Thyroid gland (tissue), 4 donors: ENCODE measurements at places on chromosomes 2 and 18. TPM values are rescaled to one million over a fixed set of nuclear protein-coding genes. Genes with fewer than 3 reads are reported as not detected.

DNA sequence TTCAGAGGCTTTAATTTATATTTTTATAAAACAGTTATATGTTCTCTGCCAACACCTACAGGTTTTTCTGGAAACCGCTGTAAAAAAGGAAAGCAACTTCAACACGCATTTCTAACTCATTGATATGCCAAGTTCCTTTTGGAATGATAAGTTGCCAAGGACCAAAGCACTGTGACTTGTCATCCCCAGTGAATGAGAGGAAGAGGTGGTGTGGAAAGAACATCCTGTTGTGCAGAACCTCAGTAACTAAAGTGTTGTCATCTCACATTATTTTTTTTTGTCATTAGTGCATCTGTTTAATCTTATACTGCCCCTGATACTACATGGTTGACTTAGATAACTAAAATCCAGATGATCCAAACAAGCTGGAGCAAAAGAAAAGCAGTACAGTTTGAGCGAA lies 96.0 kb upstream of the NEUROD1 start:
- H3K27ac ChIP-seq, result no peak overlapping the region
- DNase-seq, result no peak
- no peaks in the 10 kb centered on the region for H3K36me3 ChIP-seq
- peaks cover 10% of the 10 kb centered on the region for H3K4me1 ChIP-seq
- no peak overlapping the region for H3K4me3 ChIP-seq

DNA sequence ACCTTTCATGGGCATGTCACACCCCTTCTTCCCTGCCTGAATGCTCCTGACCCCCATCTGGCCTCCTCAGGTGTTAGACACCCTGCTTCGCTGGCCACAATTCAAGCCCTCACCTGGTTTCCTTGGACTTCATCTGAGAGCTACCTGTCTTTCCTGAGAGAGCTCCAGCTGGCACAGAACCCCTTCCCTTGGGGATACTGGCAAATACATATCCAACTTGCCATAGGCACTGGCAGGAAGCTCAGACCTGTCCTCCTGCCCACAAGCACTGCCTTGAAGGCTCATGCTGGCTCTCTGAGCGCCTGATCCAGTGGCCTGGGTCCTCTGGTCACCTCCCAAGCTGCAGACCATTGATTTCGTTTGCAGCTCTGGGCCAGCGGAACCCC lies 74.1 kb upstream of the MAP4K3 start:
- peaks cover 76% of the 10 kb centered on the region for H3K4me1 ChIP-seq
- peak; percentile 87 for DNase-seq
- H3K27ac ChIP-seq, result peak overlapping the region; percentile 80
- no peak overlapping the region for H3K4me3 ChIP-seq

DNA sequence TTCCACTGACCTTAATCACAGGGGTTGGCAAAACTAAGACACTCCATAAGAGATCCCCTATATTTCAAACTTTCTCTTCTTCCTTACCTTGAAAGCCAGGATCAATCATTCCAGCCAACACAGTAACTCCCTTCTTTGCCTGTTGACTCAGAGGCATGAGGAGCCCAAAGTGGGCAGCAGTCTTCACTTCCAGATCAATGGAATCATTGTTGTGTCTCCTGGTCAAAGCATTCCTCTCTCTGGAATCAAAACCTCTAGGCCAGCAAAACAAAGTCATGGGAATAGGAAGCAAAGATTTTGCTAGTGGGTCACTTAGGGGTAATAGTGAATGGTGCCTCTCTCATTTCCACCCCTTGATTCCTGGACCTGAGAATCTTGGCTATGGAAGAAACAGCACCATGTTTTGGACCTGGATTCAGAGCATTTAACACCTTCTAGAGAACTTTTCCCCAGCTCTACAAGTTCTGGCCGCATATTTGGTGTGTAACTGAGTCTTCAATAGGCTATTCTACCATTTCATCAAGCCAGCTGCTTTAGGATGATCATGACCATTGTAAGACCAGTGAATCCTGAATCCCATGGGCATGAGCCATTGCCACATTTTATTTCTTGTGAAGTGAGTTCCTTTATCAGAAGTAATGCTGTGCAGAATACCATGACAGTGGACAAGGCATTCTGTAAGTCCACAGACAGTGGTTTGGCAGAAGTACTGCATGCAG lies 65.7 kb upstream of the SERPINE2 start:
- no peaks in the 10 kb centered on the region for H3K4me1 ChIP-seq
- H3K36me3 ChIP-seq, result no peaks in the 10 kb centered on the region
- no peaks in the 10 kb centered on the region for H3K27me3 ChIP-seq
- no peak overlapping the region for H3K27ac ChIP-seq
- DNase-seq, result no peak

- no peak overlapping the region for H3K4me3 ChIP-seq
- no peak overlapping the region for H3K27ac ChIP-seq
- no peak for DNase-seq
- H3K27me3 ChIP-seq, result no peaks in the 10 kb centered on the region
- H3K4me1 ChIP-seq, result peaks cover 4% of the 10 kb centered on the region
Measured at GRCh38 chr2:208311954-208312353, 45.9 kb downstream of the PIKFYVE start.

- no peak for DNase-seq
- H3K4me3 ChIP-seq, result no peak overlapping the region
- no peaks in the 10 kb centered on the region for H3K4me1 ChIP-seq
- H3K36me3 ChIP-seq, result no peaks in the 10 kb centered on the region
- no peak overlapping the region for H3K27ac ChIP-seq
Measured at GRCh38 chr2:72554381-72554780, 271.5 kb downstream of the EXOC6B start.

GRCh38 chr2:23220513-23221094 lies 164.4 kb upstream of the KLHL29 start:
- no peaks in the 10 kb centered on the region for H3K36me3 ChIP-seq
- no peak overlapping the region for H3K4me3 ChIP-seq
- no peaks in the 10 kb centered on the region for H3K4me1 ChIP-seq
- DNase-seq, result no peak
- H3K27me3 ChIP-seq, result no peaks in the 10 kb centered on the region

DNA sequence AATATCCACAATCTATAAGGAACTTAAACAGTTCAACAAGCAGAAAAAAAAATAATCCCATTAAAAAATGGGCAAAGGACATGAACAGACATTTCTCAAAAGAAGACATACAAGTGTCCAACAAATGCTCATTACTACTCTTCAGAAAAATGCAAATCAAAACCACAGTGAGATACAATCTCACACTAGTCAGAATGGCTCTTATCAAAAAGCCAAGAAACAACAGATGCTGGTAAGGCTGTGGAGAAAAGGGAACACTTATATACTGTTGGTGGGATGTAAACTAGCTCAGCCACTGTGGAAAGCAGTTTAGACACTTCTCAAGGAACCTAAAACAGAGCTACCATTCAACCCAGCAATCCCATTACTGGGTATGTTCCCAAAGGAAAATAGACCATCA lies 7.2 kb upstream of the CRYGB start:
- no peaks in the 10 kb centered on the region for H3K4me1 ChIP-seq
- no peaks in the 10 kb centered on the region for H3K36me3 ChIP-seq
- no peak overlapping the region for H3K27ac ChIP-seq
- DNase-seq, result no peak

GRCh38 chr2:241255542-241256167 lies 59.8 kb downstream of the HDLBP start:
- no peaks in the 10 kb centered on the region for H3K27me3 ChIP-seq
- H3K4me3 ChIP-seq, result no peak overlapping the region
- H3K4me1 ChIP-seq, result no peaks in the 10 kb centered on the region

DNA sequence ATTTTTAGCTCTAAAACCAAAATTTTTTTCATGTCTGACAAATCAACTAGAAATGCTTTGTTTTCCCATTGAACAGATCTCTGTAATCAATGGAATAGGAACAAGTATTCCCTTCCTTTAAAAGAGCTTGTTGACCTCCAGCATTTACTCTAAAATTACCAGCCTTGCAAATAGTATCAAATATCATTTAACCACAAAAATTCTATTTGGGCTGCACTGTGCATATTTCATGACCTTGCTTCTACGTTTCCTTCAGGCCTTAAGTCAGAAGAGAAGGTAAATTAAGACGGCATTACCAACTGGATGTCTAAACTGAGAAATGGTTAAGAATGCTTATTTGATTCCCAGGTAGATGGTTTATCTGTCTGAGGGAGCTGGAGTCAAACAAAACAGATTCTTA lies 33.3 kb upstream of the NRXN1 start:
- DNase-seq, result no peak
- no peaks in the 10 kb centered on the region for H3K36me3 ChIP-seq
- no peaks in the 10 kb centered on the region for H3K4me1 ChIP-seq
- no peaks in the 10 kb centered on the region for H3K27me3 ChIP-seq

GRCh38 chr2:170425281-170425751 lies 247.4 kb downstream of the MYO3B start:
- DNase-seq, result no peak
- no peak overlapping the region for H3K4me3 ChIP-seq
- H3K27ac ChIP-seq, result no peak overlapping the region
- H3K27me3 ChIP-seq, result no peaks in the 10 kb centered on the region

LBX2 gene
- total RNA-seq, result 2.6 TPM

RMDN2 gene
- 8.9 TPM for total RNA-seq

CEP68 gene
- 21.4 TPM for total RNA-seq
